Hypothalamus (tissue), 51 donors: ENCODE measurements at places on chromosomes 3 and 15.

DNA sequence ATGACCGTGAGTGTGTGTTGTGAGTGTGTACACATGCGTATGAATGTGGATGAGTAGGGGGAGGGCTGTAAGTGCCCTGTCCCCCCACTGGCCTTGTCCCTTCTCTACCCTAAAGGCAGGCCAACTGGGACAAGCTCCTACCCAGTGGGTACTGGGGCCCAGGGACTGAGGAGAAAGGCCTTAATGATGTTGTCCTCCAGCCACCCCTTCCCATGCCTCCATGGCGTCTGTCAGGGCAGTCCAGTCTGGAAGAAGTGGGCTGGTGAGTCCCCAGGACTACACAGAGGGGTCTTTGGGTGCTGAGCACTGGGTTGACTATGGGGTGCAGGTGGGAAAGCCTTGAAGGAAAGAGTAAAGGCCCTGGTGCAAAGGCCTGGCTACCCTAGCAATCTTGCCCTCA lies 16.9 kb upstream of the CORO2B start:
- no peak for DNase-seq

DNA sequence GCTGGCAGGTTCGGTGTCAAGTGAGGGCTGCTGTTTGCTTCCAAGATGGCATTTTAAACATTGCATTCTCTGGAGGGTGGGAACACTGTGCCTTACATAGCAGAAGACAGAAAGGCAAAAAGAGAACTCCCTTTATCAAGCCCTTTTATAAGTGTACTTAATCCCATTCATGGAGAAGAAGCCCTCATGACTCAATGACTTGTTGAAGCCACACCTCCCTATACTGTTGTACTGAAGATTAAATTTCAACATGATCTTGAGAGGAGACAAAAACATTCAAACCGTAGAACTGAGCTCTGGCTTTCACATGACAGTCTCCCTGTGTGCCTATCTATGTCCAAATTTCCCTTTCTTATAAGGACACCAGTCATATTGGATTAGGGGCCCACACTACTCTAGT lies 443.4 kb upstream of the CDIN1 start:
- DNase-seq = no peak

DNA sequence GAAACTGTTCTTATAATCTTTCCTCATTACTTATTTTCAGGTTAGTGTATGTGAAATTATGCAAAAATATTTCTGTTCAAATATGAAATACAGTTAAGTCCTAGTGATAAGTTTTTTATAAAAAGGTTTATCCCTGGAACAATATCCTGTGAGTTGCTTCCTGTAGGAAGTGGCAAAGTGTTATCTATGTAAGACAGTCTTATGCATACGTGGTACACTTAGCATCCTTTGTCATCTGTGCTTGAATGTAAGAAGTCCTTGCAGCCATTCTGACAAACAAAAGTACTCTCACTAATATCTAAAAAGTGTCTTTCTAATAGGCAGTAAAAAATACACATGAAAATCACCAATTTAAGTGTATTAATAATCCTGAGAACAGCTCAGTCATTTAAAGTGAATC lies 372.5 kb upstream of the BCHE start:
- DNase-seq = no peak

DNA sequence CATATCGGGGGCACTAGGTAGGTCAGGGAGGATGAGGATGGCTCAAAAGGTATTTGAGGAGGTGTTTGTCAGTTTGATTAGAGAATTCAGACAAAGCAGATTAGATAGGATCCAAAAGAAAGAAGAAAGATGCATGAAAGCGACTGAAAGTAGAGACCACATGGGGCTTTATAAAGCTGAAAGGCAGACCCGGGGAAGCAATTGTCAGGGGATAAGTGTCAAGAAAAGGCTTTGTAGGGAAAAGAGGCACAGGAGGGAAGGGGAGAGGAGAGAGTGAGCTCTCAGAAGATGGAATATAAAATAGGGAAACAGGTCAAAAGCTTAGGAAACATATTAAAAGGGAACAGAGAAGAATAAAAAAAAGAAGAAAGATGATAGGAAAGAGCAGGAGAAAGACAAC lies 308.2 kb upstream of the RORA start:
- DNase-seq = no peak

- no peak for DNase-seq
Observed at GRCh38 chr3:45064512-45065372, 38.6 kb downstream of the CLEC3B start.

GRCh38 chr3:106829206-106829605 lies 548.0 kb upstream of the CCDC54 start:
- no peak for DNase-seq

GRCh38 chr3:115713284-115713683 lies 90.0 kb downstream of the GAP43 start:
- peak; percentile 16 for DNase-seq

GRCh38 chr3:42728056-42728455 lies 25.5 kb upstream of the HHATL start:
- no peak for DNase-seq

DNA sequence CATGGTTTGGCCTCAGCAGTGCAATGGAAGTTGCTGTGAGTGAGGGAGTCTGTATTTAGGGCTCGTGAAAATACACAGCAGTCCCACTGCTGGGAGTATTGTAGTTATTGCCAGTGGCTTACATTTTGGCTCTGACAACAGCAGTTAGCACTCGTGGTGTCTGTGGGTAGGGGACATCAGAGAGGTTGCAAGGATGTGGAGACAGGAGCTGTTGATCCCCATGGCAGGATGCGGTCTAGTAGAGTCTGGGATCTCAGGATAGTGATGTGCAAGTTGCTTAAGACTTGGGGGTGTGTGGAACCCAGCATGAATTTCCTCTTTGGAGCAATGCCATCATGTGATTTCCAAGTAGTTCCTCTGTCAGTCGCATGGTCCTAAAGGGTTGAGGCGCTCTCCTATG lies 59.9 kb downstream of the GALK2 start:
- no peak for DNase-seq

DNA sequence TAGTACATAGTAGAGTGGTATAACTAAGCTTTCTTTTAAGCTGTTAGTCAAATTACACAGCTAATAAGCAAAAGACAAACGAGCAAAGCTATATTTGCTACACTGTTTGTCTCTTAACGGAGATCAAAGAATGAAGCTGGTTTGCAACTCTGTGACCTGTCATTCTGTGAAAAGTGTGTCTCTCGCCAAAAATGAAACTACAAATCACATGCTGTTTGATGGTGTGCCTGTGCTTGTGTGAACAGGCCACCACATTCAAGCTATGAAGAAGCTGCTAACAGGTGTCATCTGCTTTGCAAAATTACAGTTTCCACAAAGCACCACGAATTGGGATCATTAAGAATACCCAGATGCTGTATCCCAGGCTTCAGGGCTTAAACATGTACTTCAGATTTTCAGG lies 667.8 kb upstream of the NAALADL2 start:
- no peak for DNase-seq

DNA sequence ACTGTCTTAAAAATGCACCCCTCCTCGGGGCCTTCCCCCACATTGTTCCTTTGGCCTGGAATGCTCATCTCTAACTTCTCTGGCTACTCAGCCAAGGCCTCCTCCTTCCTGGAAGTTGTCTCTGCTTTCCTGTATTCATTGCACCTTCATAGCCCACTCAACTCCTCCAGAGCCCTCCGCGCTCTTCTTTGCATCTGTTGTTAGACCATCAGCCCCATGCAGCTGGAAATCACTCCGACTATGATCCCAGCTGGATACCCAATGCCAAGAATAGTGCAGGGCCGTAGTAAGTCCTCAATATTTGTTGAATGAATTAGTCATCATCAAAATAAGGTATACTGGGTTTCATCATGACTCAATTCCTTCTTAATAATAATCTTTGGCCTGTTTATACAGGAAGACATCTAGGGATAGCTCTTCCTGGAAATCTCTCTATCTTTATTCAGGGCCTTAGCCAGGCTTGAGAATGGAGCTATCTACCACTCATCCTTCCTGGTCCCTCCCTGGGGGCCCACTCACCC lies 112.7 kb downstream of the SYNPR start:
- no peak for DNase-seq

GRCh38 chr3:157463816-157464215 lies 27.2 kb downstream of the PTX3 start:
- no peak for DNase-seq

GRCh38 chr3:43373560-43373928 lies 87.2 kb downstream of the SNRK start:
- DNase-seq = no peak

- DNase-seq = no peak
Observed at GRCh38 chr3:117666325-117666724, 956.7 kb downstream of the TUSC7 start.

DNA sequence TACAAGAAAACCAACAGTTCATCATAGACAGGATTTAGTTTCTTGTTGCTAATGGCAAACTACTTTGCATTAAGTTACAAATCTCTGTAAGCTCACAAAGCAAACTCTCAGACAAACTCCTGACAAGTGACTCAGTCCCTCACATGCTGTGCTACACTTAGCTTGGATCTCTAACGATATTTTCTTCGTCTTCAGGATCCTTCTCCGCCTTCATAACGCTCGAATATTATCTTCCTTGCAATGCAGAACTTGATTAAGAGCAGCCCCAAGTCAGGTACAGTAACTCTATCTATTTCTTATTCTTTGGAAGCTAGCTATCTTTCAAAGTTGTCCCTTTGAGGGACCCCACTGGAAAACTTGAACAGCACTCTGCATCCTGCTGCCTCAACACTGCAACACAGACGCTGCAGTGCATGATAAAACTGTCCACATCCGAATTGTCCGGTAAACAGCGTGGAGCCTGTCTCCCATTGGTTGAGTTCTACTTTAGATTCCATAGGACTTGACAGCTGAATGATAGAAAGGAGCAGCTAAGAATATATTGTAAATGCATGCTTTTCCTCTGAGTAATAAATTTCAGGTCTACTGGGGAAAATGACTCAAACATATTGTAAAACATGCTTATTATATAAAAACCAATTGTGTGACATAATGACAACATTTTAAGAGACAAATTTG lies 61.3 kb downstream of the UACA start:
- DNase-seq = peak; percentile 2

DNA sequence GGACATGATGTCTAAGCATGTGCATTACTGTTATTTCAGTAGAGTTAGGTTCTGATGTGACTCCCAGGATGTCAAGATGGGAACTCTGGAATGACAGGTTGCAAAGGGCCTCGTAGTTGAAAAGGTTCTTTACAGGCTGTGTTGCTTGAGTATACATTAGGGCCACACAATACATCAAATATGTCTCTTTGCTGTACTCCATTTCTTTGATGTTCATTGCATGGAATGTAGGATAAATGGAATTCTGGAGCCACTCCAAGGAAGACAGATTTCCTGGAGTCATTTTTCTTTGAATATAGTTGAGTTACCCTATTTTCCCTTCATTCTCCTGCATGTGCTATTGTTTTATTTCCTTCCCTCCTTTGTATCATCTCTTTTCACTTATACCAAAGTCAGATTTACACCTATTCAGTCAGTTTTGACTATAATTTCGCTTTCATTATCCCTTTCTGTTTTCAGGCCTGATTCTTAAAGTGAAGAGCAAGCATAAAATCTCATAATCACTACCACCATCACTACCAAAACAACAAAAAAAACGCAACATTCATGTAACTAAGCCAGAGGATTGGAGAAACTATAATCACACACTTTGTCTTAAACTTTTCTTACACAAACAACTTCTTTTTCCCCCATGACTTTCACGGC lies 61.2 kb upstream of the PTX3 start:
- no peak for DNase-seq

DNA sequence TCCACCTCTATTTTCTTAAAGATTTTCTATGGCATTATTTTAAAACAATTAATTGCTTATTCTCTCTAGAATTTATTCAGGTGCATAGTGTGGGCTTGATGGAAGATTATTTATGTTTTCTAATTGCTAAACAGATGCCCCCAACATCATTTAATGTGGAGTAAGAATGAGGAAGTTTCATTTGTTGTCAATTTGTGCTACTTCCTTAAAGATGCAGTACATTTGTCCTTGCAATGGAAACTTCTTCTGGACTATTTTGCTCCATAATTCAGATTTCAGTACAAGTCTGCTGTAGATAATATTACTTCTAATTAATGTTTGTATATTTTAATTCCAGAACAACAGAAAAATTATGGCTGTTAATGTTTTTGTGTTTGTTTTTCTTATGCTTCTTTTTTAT lies 104.8 kb downstream of the TGFBR2 start:
- no peak for DNase-seq

GRCh38 chr15:69320977-69321554 lies 22.4 kb downstream of the PAQR5 start:
- DNase-seq = no peak

- DNase-seq = no peak
Observed at GRCh38 chr15:76328958-76329357, 7.6 kb upstream of the ISL2 start.

DNA sequence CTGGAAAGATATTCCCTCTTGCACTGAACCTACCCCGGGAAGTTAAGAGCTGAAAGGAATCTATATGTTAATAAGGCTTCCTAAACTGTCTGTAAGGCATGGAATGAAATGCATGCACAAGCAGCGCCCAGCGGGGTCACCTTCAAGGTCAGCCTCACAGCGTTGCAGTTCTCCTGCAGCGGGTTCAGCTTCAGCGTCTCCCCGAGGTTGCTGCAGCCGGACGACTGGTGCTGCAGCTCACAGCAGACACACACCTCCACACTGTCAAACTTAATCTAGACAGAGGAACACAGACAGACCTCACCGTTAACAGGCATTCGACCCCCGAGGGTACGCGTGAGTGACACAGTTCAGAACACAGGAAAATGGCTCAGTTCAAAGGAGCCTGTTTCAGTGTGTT lies 73.3 kb downstream of the NSMCE3 start:
- no peak for DNase-seq

DNA sequence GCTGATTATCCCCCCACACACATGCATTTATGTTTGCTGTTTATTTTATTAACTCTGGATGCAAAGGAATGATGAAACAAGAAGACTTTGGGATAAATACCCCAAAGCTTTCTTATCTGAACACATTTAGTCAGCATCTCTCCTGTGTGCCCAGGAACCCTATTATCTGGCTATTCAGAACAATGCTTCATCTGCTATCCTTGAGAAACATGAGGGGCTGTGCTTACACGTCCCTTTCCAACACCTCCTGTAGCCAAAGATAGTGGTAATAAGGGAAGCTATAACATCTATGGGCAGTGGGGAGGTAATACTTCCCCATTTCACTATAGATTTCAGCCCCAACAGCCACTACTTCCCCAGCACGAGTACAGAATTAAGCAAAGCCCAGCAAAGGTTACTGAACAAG lies 94.7 kb downstream of the SSR3 start:
- DNase-seq = no peak

GRCh38 chr3:191499307-191500080 lies 38.5 kb downstream of the PYDC2 start:
- peak; percentile 31 for DNase-seq

DNA sequence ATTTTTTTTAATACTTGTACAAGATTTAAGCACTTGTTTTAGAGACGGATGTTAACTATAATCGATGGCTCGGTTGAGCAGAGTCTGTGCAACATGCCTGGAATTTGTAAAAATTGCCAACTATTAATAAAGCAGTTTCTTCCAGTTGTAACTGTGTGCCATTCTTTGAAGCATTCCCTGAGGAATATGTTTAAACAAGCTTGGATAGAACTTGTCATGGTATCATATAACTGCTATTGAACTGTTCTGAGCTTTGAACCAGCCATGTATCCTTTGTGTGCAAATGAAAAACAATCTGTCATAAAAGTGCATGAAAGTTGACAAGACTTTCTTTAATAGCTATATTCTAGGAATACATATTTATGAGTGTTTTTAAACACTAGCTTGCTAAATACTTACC lies 45.8 kb upstream of the UBE2E2 start:
- no peak for DNase-seq

GRCh38 chr3:99902091-99902490 lies 84.4 kb downstream of the CMSS1 start:
- no peak for DNase-seq

GRCh38 chr3:188594139-188594538 lies 440.2 kb downstream of the LPP start:
- DNase-seq = no peak

- no peak for DNase-seq
Observed at GRCh38 chr15:73754461-73754860, 1.3 kb upstream of the INSYN1 start.
